HFFc6 (cell line): ENCODE measurements at places on chromosomes 11 and 22.

DNA sequence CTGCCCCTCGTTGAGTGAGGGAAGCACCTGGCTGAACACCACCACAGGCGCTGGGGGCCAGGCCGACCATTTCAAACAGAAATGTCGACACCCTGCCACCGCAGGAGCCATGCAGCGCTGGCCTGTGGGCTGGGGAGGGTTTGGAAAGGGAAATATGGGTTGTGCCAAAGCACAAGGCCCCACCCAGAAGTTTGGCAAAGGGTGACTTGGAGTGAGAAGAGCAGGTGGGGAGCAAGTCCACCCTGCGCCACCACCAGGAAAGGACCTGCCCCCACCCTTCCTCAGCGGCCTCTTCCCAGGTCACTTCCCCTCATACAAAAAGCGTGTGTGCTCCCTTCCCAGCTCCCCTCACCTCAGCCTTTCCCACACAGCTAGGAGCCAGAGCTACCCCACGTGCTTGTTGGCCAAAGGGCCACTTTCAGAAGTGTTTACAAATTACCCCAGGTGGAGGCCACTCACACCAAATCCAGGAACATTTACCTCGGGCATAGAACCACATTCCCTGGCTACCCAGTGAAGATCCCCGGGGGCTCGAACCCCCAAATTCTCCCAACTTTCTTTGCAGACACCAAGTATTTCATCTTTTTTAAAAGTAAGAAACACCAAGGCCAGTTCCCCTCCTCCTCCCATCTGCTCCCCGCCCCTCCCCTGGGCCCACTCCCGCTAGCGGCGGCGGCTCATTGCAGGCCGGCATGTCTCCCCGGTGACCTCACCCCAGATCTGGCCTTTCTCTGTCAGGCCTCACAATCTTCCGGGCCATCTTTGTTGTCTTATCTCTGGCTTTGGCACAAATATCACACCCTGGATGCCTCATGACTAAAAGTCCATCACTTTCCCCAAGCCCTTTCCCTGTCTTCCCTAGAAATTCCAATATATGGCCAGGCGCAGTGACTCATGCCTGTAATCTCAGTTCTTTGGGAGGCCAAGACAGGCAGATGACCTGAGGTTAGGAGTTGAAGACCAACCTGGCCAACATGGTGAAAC, 20.5 kb upstream of the SCGB1A1 start:
- DNase-seq = peak; percentile 64

- no peak for DNase-seq
These were observed 1.3 kb downstream of the RDX start for GRCh38 chr11:110295086-110295485.

DNA sequence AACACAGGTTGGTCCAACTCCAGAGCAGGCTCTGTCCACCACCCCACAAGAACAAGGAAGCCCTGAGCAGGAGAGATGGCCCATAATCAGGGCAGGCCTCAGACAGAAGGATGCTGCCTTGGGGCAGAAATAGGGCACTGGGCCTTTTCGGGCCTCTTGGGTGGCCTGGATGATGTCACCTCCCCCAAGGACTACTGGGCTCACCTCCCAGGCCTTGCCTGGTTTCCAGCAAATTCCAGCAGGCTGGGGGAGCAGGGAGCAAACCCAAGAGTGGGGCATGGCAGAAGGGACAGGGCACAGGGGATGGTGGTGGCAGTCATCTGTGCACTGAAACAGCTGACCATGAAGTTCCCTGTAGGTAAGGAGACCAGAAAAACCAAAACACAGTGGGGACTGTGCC, 5.3 kb upstream of the NAA40 start:
- DNase-seq = no peak

DNA sequence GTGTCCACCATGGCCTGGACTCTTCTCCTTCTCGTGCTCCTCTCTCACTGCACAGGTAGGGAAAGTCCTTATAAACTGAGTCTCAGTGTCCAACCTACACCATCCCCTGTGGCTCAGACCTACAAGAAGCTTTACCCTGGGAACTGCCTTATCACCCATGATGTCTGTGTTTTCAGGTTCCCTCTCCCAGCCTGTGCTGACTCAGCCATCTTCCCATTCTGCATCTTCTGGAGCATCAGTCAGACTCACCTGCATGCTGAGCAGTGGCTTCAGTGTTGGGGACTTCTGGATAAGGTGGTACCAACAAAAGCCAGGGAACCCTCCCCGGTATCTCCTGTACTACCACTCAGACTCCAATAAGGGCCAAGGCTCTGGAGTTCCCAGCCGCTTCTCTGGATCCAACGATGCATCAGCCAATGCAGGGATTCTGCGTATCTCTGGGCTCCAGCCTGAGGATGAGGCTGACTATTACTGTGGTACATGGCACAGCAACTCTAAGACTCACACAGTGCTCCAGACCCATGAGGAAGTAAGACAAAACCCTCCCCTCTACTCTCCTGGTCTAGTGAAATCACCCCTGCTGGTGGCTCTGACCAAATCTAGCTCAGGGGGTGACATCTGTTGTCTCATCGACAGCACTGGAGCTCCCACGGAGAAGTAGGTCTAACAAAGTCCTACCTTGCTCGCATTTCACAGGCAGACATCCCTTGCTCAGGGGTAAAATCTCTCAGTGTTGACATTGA, 74.3 kb downstream of the VPREB1 start:
- no peak for DNase-seq

DNA sequence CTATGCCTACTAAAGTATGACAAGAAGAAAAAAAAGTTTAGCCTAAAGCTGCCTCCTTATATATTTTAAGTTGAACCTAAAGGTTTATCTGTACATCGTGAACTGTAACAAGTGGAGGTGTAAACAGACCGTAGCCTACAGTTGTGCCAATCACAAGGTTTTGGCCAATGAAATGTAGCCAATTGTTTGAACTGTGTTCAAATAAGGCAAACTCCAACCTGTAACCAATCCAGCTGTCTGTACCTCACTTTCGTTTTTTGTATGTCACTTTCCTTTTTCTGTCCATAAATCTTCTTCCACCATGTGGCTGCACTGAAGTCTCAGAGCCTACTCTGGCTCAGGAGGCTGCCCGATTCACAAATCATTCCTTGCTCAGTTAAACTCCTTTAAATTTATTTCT, 6.8 kb upstream of the EI24 start:
- DNase-seq = no peak

DNA sequence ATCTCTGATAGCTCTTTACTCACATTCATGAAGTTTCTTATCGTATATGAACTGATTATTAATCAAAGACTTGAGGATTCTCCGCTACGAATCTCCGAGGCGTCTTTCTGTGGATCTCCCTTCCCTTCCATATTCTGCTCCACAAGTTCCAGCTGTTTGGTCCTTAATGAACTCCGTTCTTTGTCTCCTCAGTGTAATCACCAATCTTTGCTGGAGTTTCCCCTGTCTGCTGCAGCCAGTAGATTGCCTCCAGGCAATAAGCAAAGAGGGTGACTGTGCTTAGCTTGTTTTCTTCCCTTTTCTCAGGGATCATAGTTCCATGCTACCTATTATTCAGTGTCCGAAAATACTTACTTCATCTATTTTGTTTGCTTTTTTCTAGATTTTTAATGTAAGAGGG, 169.6 kb upstream of the FOLH1 start:
- DNase-seq = no peak

DNA sequence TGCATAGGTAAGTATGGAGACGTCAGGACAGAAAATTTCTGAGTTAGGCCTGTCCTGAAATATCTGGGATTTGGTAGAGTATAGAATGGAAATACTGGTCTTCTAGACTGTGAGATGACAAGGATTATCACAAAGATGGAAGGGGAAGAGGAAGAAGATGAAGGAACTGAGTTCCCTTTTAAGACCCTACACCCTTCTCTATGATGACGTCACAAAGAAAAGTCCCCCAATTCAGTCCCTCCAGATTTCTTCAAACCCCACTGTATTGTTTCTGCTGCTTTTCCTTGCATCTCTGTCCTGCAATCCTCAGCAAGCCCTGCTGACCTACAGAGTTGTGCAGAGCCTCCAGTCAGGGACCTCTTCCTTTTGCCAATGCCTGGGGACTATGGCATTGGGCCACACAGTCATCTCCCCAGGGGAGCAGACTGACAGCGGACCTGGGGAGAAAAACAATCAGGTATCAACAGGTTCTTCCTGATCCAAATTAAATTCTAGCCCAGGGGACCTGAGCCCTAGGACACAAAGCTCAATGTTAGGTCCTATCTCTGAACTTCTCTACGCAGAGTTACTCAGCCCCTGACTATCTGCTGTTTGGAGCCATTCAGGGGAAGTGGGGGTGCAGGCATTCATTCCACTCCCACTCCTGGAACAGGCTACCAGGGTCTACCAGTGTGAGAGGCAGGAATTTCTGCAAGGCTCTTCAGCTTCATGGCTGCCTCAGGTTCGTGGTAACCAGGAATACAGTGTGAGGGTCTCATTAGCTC, 49.2 kb upstream of the POU2AF1 start:
- no peak for DNase-seq

- DNase-seq = no peak
These were observed 31.2 kb downstream of the KCNJ4 start for GRCh38 chr22:38423512-38424503.

GRCh38 chr11:130719220-130719915, 196.9 kb downstream of the SNX19 start:
- DNase-seq = peak; percentile 46

DNA sequence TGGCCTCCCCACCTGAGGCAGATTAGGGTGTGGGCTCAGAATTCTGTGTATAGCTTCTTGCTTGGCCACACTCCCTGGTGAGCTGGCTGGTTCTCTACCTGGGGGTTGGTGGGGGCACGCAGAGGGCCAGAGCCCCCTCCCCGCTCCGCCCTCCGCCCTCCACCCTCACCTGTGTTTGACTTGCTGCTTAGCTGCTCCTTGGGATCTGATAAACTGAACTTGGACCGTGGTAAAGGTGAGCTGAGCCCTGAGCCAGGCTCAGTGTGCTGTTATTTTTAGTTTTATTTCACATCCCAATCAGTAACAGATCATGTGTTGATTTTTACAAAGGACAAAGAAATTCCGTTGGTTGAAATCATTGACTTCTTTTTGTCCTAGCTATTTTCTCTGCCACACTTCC, 2.0 kb downstream of the OVOL1 start:
- DNase-seq = no peak
